ENCODE measurements at places on chromosomes 3 and 15. TPM values are rescaled to one million over a fixed set of nuclear protein-coding genes. Genes with fewer than 3 reads are reported as not detected.
A peak's percentile ranks its signal among the peaks of the same experiment; 100 is the strongest.

Gene SCG5
- 0.33 TPM for total RNA-seq

DNA sequence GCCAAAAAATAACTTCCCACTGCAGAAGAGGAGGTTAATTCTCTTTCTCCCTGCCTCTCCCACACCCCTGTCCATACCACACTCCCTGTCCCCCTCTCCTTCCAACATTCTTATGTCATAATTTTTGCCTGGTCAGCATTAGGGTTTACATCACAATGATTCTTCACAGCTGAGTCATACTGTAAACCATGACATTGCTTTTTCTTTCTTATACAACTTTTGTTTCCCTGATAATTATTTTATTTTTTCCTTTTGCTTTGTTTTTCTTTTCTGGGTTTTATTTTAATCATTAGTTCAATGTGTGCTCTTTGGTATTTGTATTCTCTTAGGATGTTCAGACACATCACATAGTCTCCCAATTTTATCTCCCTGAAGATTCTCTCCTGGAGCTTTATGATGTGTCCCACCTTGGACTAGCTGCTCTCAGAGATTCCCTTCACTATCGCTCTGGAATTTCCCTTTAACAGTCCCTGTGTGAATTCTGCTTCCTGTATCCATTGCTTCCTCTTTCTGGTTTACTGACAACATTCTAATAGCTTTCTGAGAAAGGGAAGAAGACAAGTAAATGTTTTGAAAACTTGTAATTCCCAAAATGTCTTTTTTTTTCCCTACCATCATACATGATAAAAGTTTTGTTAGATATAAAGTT, 70.7 kb downstream of the SOX2 start:
- H3K36me3 ChIP-seq, result no peaks in the 10 kb centered on the region
- H3K4me1 ChIP-seq, result peaks cover 6% of the 10 kb centered on the region
- H3K27me3 ChIP-seq, result no peaks in the 10 kb centered on the region
- H3K4me3 ChIP-seq, result no peak overlapping the region

DNA sequence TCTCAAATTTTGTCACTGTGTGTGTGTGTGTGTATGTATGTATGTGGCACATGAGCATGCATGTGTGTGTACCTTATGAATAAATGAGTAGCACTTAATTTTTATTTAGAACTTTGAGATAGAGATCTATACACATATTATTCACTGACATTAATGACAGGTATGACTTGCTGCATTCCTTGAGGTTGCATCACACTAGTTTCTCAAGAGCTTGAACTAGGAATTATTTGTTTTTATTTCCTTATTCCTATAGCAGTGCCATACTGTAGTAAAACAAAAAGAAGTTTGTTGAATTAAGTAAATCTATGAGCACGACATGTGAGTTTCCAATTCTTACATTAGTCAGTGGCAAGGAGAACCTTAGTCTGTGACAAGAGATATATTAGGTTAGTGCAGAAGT, 943.9 kb downstream of the ROBO1 start:
- H3K27ac ChIP-seq, result no peak overlapping the region
- no peaks in the 10 kb centered on the region for H3K4me1 ChIP-seq
- no peaks in the 10 kb centered on the region for H3K27me3 ChIP-seq
- H3K36me3 ChIP-seq, result no peaks in the 10 kb centered on the region
- no peak overlapping the region for H3K4me3 ChIP-seq

DNA sequence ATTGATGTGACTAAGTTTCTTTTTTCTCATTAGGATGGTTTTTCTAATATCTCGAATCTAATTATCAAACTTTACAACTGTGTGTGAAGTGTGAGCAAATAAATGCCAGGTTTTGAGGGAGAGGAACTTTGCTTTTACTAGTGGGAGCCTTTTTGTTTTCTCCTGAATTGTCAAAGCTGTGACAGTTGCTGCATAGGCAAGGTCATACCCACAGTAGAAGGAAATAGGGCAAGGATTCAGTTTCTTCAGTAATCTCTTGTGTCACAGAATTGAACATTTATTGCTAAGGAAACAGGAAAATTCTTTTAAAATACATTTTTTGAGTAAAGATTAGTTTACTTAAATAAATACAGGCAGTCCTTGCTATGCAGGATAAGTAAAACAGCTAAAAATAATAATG, 19.5 kb downstream of the GMPS start:
- no peak overlapping the region for H3K4me3 ChIP-seq
- peaks cover 33% of the 10 kb centered on the region for H3K36me3 ChIP-seq
- peaks cover 32% of the 10 kb centered on the region for H3K4me1 ChIP-seq
- no peak for DNase-seq
- no peaks in the 10 kb centered on the region for H3K27me3 ChIP-seq

- H3K4me3 ChIP-seq, result no peak overlapping the region
- H3K4me1 ChIP-seq, result no peaks in the 10 kb centered on the region
- H3K27ac ChIP-seq, result no peak overlapping the region
- H3K36me3 ChIP-seq, result no peaks in the 10 kb centered on the region
These were observed 37.0 kb downstream of the ITGB5 start for GRCh38 chr3:124850212-124850611.

DNA sequence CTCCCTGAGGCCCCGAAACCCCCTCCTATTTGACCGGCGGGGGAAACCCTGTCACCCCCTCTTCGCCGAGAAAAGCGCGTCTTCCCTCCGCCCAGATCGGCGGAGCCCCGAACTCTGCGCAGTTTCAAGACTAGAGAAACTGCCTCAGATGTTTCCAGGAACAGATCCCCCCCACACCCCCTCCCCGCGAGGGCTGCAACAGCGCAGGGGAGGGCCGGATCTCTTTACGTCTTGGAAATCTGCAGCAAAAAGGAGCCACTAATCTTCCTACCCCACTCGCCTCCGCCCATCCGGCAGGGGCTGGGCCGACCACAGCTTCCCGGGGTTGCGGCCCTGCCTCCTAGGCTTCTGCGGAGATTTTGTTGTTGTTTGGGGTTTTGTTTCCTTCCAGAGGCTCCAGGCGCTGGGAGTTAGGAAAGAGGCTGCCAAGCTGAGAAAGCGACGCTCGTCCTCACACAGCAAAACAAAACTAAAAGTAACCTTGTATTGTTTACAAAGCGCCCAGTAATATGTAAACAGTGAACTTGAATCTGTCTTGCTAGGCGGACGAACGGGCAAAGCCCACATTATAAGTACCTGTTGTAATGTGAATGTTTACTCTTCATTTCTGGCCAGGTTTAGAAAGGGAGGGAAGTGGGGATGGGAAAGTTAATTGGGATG, 2.2 kb downstream of the FOXB1 start:
- no peaks in the 10 kb centered on the region for H3K4me1 ChIP-seq
- no peak overlapping the region for H3K27ac ChIP-seq
- DNase-seq, result peak; percentile 56
- peaks cover 27% of the 10 kb centered on the region for H3K27me3 ChIP-seq

- no peak overlapping the region for H3K4me3 ChIP-seq
- no peak for DNase-seq
- no peaks in the 10 kb centered on the region for H3K4me1 ChIP-seq
- H3K36me3 ChIP-seq, result no peaks in the 10 kb centered on the region
These were observed 156.8 kb downstream of the WNT5A start for GRCh38 chr3:55330355-55330754.

GRCh38 chr3:63331520-63331919, 53.4 kb downstream of the SYNPR start:
- H3K27ac ChIP-seq, result no peak overlapping the region
- DNase-seq, result no peak
- H3K27me3 ChIP-seq, result no peaks in the 10 kb centered on the region

DNA sequence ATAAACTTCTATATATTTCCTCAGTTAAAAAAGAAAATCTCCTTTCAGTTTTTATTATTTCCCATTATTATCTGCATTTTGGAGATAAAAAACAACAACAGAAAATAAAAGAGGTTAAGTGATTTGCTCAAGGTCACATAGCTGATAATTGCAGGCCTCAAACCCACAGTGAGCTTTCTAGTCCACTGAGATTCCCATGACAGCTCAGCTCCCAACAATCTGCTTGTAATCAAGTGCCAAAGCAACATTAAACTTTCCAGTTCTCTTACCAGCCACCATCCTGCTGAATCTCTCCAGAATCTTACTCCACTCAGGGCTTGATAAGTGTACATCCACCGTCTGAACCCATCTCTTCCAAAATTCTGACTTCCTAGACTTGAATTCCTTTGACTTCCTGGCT, 318.2 kb upstream of the SEMA6D start:
- H3K36me3 ChIP-seq, result no peaks in the 10 kb centered on the region
- H3K4me3 ChIP-seq, result no peak overlapping the region
- no peak for DNase-seq
- H3K4me1 ChIP-seq, result no peaks in the 10 kb centered on the region
- no peaks in the 10 kb centered on the region for H3K27me3 ChIP-seq

DNA sequence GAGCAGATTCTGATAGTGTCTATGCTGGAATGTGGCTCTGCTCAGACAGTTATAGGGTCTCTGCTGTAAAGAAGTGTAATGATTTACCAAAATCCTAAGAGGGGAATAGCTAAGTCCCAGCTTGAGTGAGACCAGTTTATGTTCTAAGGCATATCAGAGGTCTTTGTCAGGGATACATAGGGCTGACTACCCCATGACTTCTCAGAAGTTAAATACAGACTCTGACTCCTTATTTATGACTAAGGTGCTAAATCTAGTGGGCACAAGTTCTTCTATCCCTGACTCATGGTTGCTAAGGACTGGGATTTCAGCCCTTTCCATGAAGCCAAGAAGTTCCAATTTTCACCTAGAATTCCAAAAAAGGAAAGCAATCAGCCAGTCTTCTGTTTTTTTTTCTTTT, 192.6 kb upstream of the POU1F1 start:
- no peaks in the 10 kb centered on the region for H3K4me1 ChIP-seq
- no peaks in the 10 kb centered on the region for H3K36me3 ChIP-seq
- no peaks in the 10 kb centered on the region for H3K27me3 ChIP-seq

- no peaks in the 10 kb centered on the region for H3K36me3 ChIP-seq
- H3K27me3 ChIP-seq, result peaks cover 3% of the 10 kb centered on the region
- DNase-seq, result no peak
- H3K4me1 ChIP-seq, result no peaks in the 10 kb centered on the region
These were observed 65.2 kb upstream of the SPPL2A start for GRCh38 chr15:50830477-50831354.

GRCh38 chr3:62755285-62755684, 119.9 kb downstream of the CADPS start:
- no peaks in the 10 kb centered on the region for H3K36me3 ChIP-seq
- no peaks in the 10 kb centered on the region for H3K27me3 ChIP-seq
- no peaks in the 10 kb centered on the region for H3K4me1 ChIP-seq
- H3K4me3 ChIP-seq, result no peak overlapping the region
- no peak for DNase-seq
- no peak overlapping the region for H3K27ac ChIP-seq

- H3K4me1 ChIP-seq, result no peaks in the 10 kb centered on the region
- no peak overlapping the region for H3K27ac ChIP-seq
- H3K4me3 ChIP-seq, result no peak overlapping the region
- no peaks in the 10 kb centered on the region for H3K36me3 ChIP-seq
- H3K27me3 ChIP-seq, result no peaks in the 10 kb centered on the region
These were observed 287.5 kb downstream of the MAGI1 start for GRCh38 chr3:65751123-65751700.

GRCh38 chr3:87924485-87924884, 134.3 kb downstream of the CGGBP1 start:
- H3K27me3 ChIP-seq, result no peaks in the 10 kb centered on the region
- H3K27ac ChIP-seq, result no peak overlapping the region
- H3K4me3 ChIP-seq, result no peak overlapping the region
- peaks cover 15% of the 10 kb centered on the region for H3K36me3 ChIP-seq

Data from K562 (cell line).